ENCODE measurements at places on chromosomes 1 and 21.

- DNase-seq: no peak
Measured at GRCh38 chr1:33082575-33083108, 1.7 kb downstream of the AZIN2 start.

DNA sequence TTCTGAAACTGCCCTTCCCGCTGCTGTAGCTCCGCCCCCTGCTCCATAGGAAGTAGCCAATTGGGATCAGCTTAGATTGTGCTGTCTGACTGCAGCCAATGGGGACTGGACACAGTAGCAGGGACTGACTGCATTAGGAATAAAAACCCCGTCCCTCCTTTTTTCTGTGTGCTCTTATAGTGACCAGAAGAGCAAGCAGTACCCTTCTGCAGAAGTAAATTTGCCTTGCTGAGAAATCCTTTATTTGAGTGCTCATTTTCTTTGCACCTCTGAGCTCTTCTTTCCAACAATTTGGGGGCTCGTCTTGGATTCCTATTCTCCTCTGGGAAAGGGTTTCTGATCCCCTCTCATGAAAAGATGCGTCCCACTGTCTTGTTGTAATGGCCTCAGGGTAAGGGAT lies 16.2 kb downstream of the OR2L13 start:
- DNase-seq: no peak

- DNase-seq: no peak
Measured at GRCh38 chr1:183992424-183992823, 45.1 kb downstream of the COLGALT2 start.

DNA sequence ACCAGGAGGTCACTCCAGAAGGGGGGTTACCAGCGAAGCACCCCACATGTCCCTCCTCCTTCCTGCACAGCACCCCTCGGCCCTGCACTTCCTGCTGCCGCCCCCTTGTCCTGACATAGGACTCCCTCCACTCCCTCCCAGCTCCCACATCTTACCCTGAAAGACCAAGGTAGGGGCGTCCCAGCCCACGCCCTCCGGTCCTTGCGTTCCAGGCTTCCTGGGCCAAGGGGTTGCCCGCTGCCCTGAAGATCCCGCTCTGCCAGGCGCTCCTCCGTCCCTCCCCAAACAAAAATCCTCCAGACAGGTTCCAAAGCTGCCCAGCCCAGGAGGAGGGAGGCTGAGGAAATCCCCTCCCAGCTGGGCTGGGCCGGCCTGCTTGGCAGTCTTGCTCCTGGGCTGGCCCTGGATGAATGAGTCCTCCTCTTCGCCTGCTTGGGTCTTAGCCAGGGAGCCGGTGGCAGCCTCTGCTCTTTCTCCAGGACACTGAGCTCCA lies at the start of gene RHBDL2:
Gene RHBDL2 (minus strand): TSS at position 304 of the 493 bp plus-strand sequence. CDS start 22,618 bp downstream, outside the sequence.
- DNase-seq: no peak

GRCh38 chr1:5119366-5120234 lies 465.2 kb downstream of the AJAP1 start:
- no peak for DNase-seq

DNA sequence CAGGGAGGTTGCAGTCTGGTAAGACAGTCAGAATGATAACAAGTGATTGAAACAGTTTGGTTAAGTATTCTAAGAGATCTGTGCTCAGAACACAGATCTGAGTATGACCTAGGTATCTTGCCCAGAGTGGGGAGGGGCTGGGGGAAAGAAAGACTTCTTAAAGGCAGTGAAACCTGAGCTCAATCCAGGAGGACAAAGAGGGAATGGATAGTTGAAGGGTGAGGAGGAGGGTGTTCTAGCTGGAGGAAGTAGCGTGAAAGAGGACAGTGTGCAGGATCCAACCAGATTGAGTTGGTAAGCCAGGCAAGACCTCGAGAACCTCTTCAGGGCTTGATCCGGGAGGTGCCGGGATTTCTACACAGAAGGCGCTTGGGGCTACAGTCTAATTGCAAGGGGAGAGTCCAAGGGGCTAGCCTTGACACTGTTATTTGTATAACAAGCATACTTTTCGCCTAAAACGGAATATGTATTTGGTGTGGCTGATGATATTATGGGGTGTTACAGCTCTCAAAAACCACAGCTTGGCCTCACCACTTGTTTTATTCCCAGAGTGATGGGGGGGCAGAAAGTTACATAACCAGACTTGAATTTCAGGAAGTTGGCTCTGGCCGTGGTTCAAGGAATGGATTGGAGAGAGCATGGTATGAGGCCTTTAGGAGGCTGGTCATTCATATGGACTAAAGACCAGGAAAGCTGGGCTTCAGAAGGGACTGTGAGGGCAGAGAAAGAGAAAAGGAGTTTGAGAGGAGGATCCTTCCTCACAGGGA lies 19.1 kb downstream of the RCSD1 start:
- no peak for DNase-seq

DNA sequence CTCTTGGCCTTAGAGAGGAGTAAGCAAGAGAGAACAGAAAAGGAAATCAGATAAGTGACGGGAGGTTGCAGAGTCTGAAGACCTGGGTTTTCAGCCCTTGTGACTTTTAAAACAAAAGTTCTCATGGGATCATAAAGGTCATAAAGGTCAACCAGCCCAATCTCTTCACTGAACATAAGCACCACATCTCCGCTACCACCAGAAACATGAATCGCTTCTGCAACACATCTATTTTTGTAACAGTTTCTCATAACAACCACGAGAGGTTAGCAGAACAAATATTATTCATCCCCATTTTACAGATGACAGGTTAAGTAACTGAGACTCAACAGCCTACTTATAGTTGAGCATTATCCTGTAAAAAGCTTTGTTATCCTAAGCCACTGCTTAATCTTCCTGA lies 5.9 kb downstream of the TRAPPC3 start:
- DNase-seq: no peak

- no peak for DNase-seq
Measured at GRCh38 chr1:171116676-171117075, 26.0 kb downstream of the FMO3 start.

GRCh38 chr21:44353191-44353970 lies at the start of gene TRPM2:
Gene TRPM2, plus strand, starts transcription at chr21:44353621. Its CDS starts 80 bp downstream, at chr21:44353701.
- no peak for DNase-seq

DNA sequence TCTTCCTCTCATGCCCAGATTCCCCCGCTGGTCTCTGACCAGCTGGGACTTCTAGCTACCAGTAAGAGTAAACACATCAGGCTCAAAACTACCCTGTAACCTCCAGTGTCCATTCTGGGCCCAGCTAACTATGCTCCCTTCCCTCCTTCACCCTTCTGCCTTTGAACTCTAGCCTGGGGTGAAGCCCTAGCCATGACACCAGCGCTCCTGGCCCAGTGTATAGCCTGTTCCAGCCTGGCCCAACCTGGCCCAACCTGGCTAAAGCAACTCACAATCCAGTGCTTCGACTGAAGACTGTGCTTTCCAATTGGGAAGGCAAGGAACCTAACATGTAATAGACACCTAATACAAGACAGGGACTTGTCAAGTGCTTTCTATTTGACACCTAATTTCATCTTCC lies 27.6 kb downstream of the CSMD2 start:
- DNase-seq: no peak

DNA sequence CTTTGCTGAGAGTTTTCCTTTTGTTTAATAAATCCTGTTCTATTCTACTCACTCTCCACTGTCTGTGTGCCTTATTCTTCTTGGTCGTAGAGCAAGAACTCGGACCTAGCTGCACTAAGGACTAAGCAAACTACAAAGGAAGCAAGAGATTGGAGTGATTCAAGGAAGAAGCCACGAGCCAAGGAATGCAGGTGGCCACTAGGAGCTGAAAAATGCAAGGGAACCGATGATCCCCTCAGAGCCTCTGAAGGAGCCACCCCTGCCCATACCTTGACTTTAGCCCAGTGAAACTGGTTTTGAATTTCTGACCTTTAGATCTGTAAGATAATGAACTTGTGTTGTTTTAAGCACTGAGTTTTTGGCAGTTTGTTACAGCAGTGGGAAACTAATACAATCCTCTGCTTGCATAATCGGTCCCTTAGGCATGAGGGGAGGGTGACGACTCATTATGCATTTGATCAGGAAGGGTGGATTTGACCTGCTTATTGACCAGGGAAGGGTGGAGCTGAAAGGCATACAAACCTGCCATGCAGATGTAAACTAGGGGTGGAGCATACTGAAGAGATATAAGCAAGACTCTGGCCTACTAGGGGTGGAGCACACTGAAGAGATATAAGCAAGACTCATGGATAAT lies 6.2 kb upstream of the CA6 start:
- DNase-seq: no peak

- no peak for DNase-seq
Measured at GRCh38 chr1:1115136-1115785, 628 bp downstream of the C1orf159 start.

DNA sequence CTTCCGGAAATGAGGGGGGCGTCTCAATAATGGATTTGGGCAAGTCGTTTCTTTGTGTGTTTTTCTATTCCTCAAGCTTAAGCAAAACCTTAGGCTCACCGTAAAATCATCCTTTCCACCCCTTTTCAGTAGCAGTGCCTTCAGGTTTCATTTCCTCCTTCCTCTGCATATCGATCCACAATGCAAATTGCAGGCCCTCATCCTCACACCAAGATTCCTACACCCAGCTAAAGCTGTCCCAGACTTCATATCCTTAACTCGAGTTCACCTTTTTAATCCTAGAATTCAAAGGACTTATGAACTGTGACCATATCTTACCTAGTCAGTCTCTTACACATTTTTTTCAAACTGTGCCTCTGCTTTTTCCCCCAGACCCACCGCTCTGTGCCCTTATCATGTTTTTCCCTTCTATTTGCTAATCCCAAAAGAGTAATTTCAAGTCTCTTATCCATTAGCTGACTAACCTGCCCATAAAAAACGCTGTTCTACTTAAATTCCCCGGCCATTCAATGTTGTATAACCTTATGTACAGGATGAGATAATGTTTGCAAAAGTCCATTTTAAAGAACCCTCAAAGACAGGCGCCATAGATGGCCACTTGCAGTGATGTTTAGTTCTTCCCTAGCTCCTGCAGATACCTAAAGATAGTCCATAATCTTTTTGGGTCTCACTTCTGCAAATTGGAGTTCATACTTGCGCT lies 1.5 kb downstream of the AKIRIN1 start:
- peak; percentile 24 for DNase-seq

DNA sequence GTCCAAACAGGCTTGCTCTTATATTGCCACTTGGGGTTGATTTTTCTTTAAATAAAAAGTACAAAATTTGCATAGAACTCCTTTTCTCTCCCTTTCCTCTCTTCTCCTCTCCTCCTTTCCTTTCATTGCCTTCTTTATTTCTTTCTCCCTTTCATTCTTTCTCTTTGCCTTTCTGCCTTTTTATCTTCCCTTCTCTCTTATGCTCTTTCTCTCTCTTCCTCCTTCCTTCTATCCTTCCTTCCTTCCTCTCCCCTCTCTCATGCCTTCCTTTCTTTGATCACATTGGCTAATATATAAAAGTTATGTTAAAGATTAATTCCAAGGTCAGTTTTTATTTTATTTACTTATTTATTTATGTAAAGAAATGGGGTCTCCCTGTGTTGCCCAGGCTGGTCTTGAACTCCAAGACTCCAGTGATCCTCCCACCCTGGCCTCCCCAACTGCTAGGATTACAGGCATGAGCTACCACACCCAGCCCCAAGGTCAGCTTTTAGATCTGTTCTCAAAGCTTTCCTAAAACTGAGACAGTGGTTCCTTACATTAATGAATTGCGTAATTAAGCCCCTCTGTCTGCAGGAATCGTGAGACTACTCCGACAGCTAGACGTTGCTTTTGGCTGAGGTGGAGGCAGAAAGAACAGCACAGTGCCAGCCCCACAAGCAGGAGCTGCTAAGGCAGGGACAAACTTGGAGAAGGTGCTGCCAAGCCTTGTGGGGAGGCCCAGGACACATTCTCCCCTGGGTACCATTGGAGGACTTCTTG lies 361.9 kb downstream of the SIPA1L2 start:
- no peak for DNase-seq

DNA sequence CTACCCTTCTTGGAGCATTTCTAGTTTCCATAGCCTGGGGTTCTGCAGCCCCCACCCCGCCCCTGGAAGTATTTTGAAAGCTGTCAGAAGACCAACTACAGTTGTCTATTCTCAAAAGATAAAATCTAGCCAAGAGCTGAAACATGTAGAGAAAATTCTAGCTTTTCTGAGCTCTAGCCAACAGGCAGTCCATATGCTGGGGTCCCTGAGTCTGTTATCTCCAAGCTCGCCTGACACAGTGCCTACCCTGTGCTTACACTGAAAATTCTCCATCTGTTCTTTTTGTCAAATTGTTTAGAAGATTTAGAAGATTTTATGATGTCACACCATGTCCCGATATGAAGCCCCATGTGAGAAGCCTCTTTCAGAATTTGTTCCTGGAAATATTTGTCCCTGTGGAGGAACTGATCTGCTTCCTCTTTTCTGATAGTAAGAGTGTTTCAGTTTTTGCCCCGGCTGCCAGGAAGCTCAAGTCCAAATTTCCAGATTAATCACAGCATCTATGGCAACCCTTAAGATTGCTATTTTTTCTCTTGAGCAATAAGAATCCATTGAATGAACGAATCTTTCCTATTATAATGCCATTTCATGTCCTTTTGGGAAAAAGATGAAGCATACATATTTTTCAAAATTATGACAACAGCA lies 23.7 kb upstream of the CSF3R start:
- no peak for DNase-seq
